Heart left ventricle (tissue), 16 donors: ENCODE measurements at places on chromosomes 12 and 14. TPM values are rescaled to one million over a fixed set of nuclear protein-coding genes. Genes with fewer than 3 reads are reported as not detected.

DNA sequence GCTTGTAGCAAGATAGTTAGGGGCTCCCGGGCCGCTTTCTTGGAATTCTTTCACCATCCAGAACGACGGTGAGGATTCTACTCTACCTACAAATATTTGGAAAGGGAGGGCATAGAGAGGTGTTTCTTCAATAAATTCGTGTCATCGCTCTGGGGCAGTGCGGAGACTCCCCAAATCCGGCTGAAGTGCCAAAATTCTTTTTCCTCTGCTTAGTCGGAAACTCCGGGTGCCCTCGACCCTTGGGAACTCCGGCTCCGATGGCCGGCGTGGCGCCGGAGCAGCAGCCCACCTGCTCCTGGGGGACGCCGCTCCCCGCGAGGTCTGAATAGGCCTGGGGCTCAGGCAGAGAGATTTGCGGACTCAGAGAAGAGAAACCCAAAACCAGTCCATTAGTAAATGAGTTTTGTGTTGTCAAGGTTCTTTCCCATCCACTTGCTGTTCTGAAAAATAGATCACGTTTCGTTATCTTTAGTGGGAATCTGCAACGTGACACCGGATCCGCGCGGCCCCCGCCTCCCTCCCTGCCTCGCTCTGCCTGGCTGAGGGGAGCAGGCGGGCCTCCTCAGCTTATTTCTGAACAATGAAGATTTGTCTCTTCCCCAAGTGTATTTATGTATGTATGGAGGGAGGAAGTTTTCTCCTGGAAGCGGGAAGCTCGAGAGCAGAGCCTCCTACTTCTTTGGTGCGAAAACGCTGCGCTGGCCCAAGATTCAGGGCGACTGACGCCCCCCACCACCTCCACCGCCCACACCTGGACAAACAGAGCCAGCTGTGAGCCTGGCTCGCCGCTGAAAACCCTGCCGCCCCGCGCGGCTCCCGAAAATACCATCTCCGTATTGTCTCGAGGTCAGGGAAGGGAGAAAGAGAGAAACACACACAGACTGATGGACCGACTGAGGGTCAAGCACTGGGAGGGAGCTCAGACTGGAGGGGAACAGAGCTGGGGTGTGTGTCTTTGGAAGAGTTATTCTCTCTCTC lies 3.7 kb upstream of the SIX1 start:
- no peak overlapping the region for H3K27ac ChIP-seq
- DNase-seq, result no peak
- peaks cover 27% of the 10 kb centered on the region for H3K4me1 ChIP-seq
- H3K4me3 ChIP-seq, result peak overlapping the region; percentile 2
- no peaks in the 10 kb centered on the region for H3K36me3 ChIP-seq
- H3K27me3 ChIP-seq, result peaks cover 92% of the 10 kb centered on the region

KIF5A gene
- 0.23 TPM for total RNA-seq

DNA sequence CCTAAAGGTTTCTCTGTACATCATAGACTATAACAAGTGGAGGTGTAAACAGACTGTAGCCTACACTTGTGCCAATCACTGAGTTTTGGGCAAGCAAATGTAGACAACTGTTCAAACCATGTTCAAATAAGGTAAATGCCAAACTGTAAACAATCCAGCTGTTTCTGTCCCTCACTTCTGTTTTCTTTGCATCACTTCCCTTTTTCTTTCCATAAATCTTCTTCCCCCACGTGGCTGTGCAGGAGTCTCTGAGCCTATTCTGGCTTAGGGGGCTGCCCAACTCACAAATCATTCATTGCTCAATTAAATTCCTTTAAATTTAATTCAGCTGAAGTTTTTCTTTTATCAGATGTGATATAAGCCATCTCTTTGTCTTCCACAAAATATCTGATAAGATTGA lies 65.1 kb upstream of the CPM start:
- no peak overlapping the region for H3K27ac ChIP-seq
- no peak for DNase-seq
- H3K4me3 ChIP-seq, result no peak overlapping the region
- no peaks in the 10 kb centered on the region for H3K27me3 ChIP-seq

- no peaks in the 10 kb centered on the region for H3K27me3 ChIP-seq
- H3K27ac ChIP-seq, result no peak overlapping the region
- H3K4me1 ChIP-seq, result no peaks in the 10 kb centered on the region
- H3K36me3 ChIP-seq, result no peaks in the 10 kb centered on the region
- H3K4me3 ChIP-seq, result no peak overlapping the region
- DNase-seq, result no peak
Measured at GRCh38 chr12:52508211-52508610, 12.0 kb downstream of the KRT5 start.

DNA sequence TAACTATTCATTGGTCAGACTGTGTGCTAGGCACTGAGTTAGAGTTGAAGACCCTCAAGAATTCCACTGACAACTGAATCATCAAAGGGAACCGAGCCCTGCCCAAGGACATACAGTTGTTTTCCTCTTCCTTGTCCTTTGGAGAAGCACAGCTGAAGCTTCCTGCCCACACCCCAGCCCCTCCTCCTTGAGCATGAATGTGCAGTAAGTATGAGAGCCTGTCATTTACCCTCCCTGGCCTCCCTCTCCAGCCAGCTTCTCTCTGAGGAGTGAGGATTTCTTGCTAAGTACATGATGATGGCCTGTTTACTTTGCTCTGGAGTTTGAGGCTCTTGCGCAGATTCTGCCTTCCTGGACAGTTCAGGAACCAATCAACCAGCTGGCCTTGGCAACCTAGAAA lies 235.2 kb downstream of the CACNA1C start:
- no peaks in the 10 kb centered on the region for H3K27me3 ChIP-seq
- H3K4me3 ChIP-seq, result no peak overlapping the region
- DNase-seq, result no peak
- H3K27ac ChIP-seq, result peak overlapping the region; percentile 82

WNT1 gene
- total RNA-seq, result not detected

DNA sequence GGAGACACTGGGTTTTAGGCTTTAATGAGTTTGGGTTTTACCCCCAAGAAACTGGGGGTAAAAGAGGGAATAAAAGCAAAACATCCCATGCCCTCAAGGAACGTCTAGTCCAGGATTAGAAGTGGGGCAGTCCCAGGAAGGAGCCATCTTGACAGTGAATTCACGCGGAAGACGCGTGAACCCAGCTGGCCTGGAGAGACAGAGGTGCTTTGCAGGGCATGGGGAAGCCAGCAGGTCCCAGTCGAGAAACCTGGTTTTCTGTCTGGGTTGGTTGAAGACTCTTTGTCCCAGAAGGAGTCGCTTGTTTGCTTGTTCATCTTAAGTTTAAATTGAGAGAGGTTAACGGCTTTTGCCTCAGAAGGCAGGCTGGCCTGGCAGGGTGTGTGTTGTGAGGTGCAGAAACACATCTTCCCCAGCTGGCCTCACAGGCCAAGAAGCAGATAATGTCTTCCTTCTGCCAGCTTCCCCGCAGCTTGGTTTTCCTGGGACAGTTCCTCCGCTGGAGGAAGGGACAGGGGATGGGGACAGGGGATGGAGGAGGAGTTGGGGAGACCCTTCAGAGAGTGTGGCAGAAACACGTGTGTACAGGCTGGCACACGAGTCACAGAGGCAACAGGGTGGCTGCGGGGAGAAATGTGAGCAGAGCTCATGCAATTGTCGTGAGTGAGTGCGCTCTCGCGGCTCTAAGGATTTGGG lies 18.5 kb upstream of the CD9 start:
- no peak overlapping the region for H3K4me3 ChIP-seq
- H3K4me1 ChIP-seq, result peaks cover 5% of the 10 kb centered on the region

GRCh38 chr12:101045486-101046464 lies 164.3 kb downstream of the SLC5A8 start:
- H3K27me3 ChIP-seq, result no peaks in the 10 kb centered on the region
- H3K4me3 ChIP-seq, result no peak overlapping the region
- no peaks in the 10 kb centered on the region for H3K36me3 ChIP-seq
- no peak overlapping the region for H3K27ac ChIP-seq
- no peaks in the 10 kb centered on the region for H3K4me1 ChIP-seq
- DNase-seq, result peak; percentile 29

DAO gene
- total RNA-seq, result not detected

PEBP1 gene
- total RNA-seq, result 659 TPM

DNA sequence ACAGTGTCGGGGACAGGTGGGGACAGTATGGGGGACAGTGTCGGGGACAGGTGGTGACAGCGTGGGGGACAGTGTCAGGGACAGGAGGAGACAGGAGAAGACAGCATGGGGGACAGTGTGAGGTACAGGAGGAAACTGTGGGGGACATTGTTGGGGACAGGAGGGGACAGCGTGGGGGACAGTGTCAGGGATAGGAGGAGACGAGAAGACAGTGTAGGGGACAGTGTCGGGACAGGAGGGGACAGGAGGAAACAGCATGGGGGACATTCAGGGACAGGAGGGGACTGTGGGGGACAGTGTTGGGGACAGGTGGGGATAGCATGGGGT lies 139.5 kb downstream of the TMEM121 start:
- H3K27ac ChIP-seq, result no peak overlapping the region
- H3K4me3 ChIP-seq, result no peak overlapping the region
- no peaks in the 10 kb centered on the region for H3K27me3 ChIP-seq
- DNase-seq, result no peak

DNA sequence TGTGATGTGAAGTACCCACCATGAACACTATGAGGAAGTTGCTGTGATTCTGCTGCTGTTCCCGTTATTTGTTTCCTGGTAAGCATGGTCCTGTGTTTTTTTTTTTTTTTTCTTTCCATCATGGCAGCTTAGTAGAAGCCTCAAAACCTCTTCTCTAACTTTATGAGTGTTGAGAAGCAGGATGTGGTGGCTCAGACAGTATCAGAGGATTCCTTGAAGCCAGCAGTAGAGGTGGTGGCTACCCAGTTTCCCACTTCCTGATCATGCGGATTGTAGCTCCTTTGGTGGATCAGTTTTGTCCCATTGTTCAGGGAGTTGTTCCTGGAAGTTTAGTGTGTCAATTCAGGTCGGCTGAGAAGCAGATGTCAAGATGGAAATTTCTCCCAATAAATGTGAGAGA lies 175.8 kb downstream of the ATP23 start:
- no peak for DNase-seq
- no peak overlapping the region for H3K4me3 ChIP-seq
- H3K27ac ChIP-seq, result no peak overlapping the region
- H3K27me3 ChIP-seq, result no peaks in the 10 kb centered on the region
- no peaks in the 10 kb centered on the region for H3K4me1 ChIP-seq

DNA sequence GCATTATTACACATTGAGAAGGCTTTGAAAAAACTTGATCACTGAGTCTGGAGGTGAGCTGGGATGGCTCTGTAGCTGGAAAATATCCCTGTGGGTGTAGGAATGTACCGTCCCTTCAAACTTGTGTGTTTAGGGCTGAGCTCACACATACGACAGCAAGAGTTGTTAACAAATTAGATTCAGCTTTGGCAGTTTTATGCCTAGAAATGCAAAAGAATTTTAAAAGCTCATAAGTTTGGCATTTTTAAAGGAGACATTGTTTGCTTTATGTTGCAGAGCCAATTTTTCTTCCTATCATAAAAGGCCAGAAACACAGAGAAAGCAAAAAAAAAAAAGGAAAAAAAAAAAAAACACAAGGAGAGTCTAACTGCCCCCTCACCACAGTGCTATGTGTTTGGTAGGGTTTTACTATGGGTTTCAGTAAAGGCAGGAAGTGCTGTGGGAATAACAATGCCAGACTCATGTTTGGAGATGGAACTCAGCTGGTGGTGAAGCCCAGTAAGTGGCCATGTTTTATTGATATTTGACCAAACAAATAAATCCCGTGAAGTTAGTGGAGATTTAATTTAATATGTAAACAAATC lies 78.4 kb downstream of the DAD1 start:
- no peak overlapping the region for H3K27ac ChIP-seq
- H3K27me3 ChIP-seq, result no peaks in the 10 kb centered on the region
- peaks cover 61% of the 10 kb centered on the region for H3K4me1 ChIP-seq
- no peak overlapping the region for H3K4me3 ChIP-seq

- H3K4me1 ChIP-seq, result peaks cover 12% of the 10 kb centered on the region
- no peak overlapping the region for H3K27ac ChIP-seq
- peak overlapping the region; percentile 13 for H3K4me3 ChIP-seq
- peaks cover 80% of the 10 kb centered on the region for H3K27me3 ChIP-seq
- no peak for DNase-seq
Measured at GRCh38 chr14:60637479-60638315, 11.6 kb downstream of the SIX1 start.

- no peaks in the 10 kb centered on the region for H3K36me3 ChIP-seq
- H3K4me3 ChIP-seq, result no peak overlapping the region
- H3K4me1 ChIP-seq, result no peaks in the 10 kb centered on the region
- H3K27ac ChIP-seq, result no peak overlapping the region
Measured at GRCh38 chr12:105469701-105470100, 139.2 kb downstream of the C12orf75 start.

GRCh38 chr12:107337346-107338095 lies 244.2 kb upstream of the CRY1 start:
- H3K4me1 ChIP-seq, result no peaks in the 10 kb centered on the region
- H3K27ac ChIP-seq, result no peak overlapping the region
- no peak for DNase-seq

DNA sequence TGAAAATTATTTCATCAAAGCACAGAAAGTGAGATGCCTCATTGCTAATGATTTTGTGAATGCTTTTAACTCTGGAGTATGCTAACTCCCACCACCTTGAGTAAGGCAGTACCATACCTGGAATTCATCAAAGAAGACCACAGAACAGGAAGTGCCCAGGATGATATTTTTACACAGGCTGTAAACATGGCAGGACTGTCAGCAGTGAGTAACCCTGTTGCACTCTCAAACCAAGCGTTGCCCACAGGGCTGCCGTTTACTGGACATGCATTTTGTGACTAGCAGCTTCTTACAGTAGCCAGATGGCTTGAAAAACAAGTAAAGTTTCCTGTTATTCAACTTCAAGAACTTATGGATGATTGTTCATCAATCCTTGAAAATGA lies 42.4 kb downstream of the RALGAPA1 start:
- no peaks in the 10 kb centered on the region for H3K4me1 ChIP-seq
- no peaks in the 10 kb centered on the region for H3K27me3 ChIP-seq
- no peak overlapping the region for H3K4me3 ChIP-seq

DNA sequence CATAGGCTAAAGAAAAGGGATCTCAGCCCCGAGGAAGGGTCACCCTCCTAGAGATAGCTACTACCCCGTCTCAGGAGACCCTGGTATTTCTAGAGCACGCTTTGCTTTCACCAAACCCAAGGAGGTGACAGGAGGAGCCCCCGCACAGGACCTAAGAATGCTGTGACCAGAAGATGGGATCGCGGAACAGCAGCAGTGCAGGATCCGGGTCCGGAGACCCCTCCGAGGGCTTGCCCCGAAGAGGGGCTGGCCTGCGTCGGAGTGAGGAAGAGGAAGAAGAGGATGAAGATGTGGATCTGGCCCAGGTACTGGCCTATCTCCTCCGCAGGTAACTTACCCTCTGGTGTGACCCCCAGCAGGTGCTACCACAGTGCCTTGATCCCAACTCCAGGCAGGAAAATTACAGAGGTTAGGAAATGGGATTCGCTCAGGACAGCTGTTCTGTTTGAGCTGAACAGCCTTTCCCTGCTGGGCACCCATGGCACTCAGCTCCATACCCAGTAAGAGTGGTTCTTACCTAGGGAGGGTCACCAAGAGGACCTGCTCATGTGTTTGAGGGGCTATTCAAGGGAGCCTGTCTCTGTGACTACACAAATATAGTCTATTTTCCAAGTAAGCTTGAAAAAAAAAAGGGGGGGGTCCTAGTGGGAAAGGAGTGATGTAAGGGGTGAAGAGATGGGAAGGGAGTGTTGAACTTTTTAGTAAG lies 826 bp upstream of the NRL start:
- H3K27me3 ChIP-seq, result no peaks in the 10 kb centered on the region
- peak overlapping the region; percentile 48 for H3K4me3 ChIP-seq
- peaks cover 42% of the 10 kb centered on the region for H3K36me3 ChIP-seq
- H3K27ac ChIP-seq, result no peak overlapping the region
- peaks cover 18% of the 10 kb centered on the region for H3K4me1 ChIP-seq
- no peak for DNase-seq

MFAP5 gene
- total RNA-seq, result 31.5 TPM

GRCh38 chr12:40262657-40263056 lies 37.9 kb downstream of the LRRK2 start:
- no peak overlapping the region for H3K4me3 ChIP-seq
- no peaks in the 10 kb centered on the region for H3K27me3 ChIP-seq
- no peak for DNase-seq
- H3K27ac ChIP-seq, result no peak overlapping the region
- no peaks in the 10 kb centered on the region for H3K4me1 ChIP-seq

CACNA1C gene
- 196 TPM for total RNA-seq
